Vagina (tissue), 2 donors: ENCODE measurements at places on chromosomes 1 and 21.

- H3K4me1 ChIP-seq: no peaks in the 10 kb centered on the region
- H3K36me3 ChIP-seq: no peaks in the 10 kb centered on the region
- no peaks in the 10 kb centered on the region for H3K27me3 ChIP-seq
These were observed 16.4 kb upstream of the KCNK1 start for GRCh38 chr1:233597489-233597901.

GRCh38 chr1:50135716-50136115, 27.0 kb downstream of the ELAVL4 start:
- H3K36me3 ChIP-seq: no peaks in the 10 kb centered on the region
- no peaks in the 10 kb centered on the region for H3K4me1 ChIP-seq
- no peaks in the 10 kb centered on the region for H3K27me3 ChIP-seq
- no peak overlapping the region for H3K27ac ChIP-seq
- no peak overlapping the region for H3K4me3 ChIP-seq

GRCh38 chr1:14460173-14460572, 138.3 kb upstream of the KAZN start:
- no peaks in the 10 kb centered on the region for H3K4me1 ChIP-seq
- no peaks in the 10 kb centered on the region for H3K27me3 ChIP-seq
- no peak overlapping the region for H3K27ac ChIP-seq
- H3K4me3 ChIP-seq: no peak overlapping the region
- DNase-seq: no peak

DNA sequence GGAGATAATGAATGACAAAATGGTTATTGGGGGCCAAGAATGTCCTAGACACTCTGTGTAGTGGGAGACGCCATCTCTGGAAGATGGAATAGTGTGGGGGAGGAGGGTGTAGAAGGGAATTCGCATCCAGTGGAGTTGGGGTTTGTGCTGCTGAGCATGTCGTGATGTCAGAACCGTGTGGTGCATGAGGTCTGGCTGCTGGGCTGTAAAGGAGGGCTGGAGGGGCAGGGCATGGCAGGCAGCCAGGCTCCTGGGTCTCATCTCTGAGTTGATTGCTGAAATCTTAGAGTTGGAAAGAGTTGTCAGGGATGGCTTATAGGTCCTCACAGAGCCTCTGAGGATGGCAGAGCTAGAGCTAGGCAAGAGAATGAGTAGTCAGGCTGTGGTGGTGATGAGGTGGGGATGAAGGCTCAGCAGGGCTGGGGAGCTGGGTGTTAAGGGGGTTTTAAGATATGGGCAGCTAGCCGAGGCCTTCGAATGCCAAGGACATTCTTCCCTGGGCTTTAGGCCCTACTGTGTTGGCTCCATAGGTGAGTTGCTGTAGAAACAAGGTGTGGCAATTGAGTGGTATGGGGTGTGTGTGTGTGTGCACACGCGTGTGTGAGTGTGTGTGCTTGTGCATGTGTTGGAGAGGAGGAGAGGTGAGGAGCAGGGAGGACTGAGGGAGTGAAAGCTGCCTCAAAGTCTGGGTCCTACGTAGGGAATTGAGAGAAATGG, 1.9 kb downstream of the PPFIA4 start:
- H3K27ac ChIP-seq: peak overlapping the region; percentile 61
- peaks cover 23% of the 10 kb centered on the region for H3K4me1 ChIP-seq
- H3K27me3 ChIP-seq: no peaks in the 10 kb centered on the region
- DNase-seq: peak; percentile 76

GRCh38 chr1:30225357-30225756, 498.0 kb downstream of the MATN1 start:
- H3K36me3 ChIP-seq: no peaks in the 10 kb centered on the region
- no peak for DNase-seq
- no peaks in the 10 kb centered on the region for H3K27me3 ChIP-seq
- H3K4me1 ChIP-seq: no peaks in the 10 kb centered on the region
- H3K4me3 ChIP-seq: no peak overlapping the region

GRCh38 chr1:5156416-5157120, 502.2 kb downstream of the AJAP1 start:
- no peaks in the 10 kb centered on the region for H3K27me3 ChIP-seq
- no peaks in the 10 kb centered on the region for H3K36me3 ChIP-seq
- no peak overlapping the region for H3K27ac ChIP-seq

DNA sequence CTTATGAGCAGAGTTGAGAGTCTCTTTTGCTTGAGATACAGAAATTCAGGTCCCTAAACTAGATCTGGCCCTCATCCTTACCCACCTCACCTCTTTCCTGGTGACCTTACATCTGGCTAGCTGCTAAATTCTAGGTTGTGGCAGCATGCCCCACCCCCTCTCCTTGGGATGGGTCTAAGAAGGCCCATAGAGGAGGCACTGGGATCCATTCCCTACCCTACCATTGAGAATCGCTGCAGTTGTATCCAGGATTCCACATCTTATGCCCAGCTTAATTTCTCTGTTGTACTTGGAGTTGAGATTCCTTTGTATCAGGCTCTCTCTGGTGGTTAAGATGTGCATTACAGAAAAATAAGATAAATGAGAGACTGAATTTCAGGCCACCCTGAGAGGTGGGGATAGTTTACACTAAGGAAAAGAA, 9.5 kb upstream of the TMEM39B start:
- H3K4me1 ChIP-seq: peaks cover 28% of the 10 kb centered on the region
- H3K4me3 ChIP-seq: no peak overlapping the region
- DNase-seq: no peak

DNA sequence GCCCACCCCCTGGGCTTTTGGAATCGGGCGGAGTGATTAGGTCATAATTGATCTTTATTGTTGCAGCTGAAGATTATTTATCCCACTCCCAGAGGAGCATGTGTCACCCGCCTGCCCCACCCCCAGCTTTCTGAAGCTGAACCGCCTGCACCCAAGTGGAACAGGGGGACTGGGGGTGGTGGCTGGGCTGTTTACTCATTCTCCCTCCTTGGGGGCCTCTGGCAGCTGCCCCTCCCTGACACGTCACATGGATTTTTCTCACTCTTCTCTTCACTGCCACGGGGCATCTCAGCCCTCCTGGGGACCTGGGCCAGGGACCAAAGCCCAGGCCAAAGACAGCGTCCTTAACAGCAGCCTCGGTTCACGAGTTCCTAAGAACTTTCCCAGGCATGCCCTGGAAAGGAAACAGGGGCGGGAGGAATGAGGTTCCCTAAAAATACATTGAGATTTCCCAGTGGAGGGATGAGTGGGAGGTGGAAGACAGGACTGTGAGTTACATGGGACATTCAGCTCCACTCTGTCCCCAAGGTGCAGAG, 31.6 kb upstream of the SOX13 start:
- H3K27me3 ChIP-seq: no peaks in the 10 kb centered on the region
- peak overlapping the region; percentile 81 for H3K27ac ChIP-seq
- H3K4me1 ChIP-seq: peaks cover 20% of the 10 kb centered on the region
- no peak for DNase-seq
- no peak overlapping the region for H3K4me3 ChIP-seq
- no peaks in the 10 kb centered on the region for H3K36me3 ChIP-seq

DNA sequence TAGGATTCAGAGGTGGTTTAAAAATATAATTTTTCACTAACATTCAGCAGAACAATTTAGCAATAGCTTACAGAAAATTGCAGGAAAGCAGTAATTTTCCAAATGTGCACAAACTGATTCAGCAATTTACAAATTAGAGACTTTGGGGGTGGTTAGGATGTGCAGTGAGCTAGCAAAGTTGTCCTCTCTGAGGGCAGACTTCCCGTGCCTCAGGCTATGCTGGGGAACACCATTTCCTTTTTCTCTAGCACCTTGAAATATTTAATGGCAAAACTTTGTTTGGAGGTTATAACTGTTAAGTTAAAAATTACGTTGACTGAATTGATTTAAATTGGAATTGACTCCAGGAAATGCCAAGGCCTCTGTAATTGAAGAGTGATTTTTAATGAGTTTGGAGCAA, 258.9 kb downstream of the PTBP2 start:
- H3K36me3 ChIP-seq: no peaks in the 10 kb centered on the region
- no peaks in the 10 kb centered on the region for H3K4me1 ChIP-seq
- DNase-seq: no peak
- no peaks in the 10 kb centered on the region for H3K27me3 ChIP-seq
- no peak overlapping the region for H3K4me3 ChIP-seq
- no peak overlapping the region for H3K27ac ChIP-seq

DNA sequence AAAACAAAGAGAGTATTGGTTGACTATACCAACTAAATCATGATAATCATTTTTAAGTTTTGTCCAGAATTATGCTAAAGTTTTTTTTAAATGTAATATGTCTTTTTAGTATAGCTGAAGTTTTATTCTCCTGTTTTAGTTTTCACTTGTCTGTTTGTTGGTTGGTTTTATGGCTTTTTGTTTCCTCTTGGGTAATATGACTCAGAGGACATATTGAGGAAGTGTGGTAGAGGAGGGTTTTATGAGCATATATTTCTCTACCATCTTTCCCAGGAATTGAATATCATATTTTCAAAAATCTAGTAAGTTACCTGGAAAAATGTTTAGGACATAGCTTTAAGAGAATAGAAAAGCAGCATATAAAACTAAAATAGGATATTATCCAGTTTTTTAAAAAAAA, 68.6 kb upstream of the MCOLN3 start:
- no peaks in the 10 kb centered on the region for H3K36me3 ChIP-seq
- H3K4me3 ChIP-seq: no peak overlapping the region
- no peaks in the 10 kb centered on the region for H3K27me3 ChIP-seq
- no peak overlapping the region for H3K27ac ChIP-seq
- DNase-seq: no peak
- no peaks in the 10 kb centered on the region for H3K4me1 ChIP-seq

- H3K36me3 ChIP-seq: no peaks in the 10 kb centered on the region
- no peak for DNase-seq
- H3K4me3 ChIP-seq: no peak overlapping the region
These were observed 3.6 kb downstream of the B3GALT5 start for GRCh38 chr21:39616211-39616772.

- H3K4me3 ChIP-seq: no peak overlapping the region
- peaks cover 24% of the 10 kb centered on the region for H3K4me1 ChIP-seq
- DNase-seq: no peak
- H3K27me3 ChIP-seq: no peaks in the 10 kb centered on the region
- no peak overlapping the region for H3K27ac ChIP-seq
These were observed 106.8 kb downstream of the LMO4 start for GRCh38 chr1:87435484-87435883.

DNA sequence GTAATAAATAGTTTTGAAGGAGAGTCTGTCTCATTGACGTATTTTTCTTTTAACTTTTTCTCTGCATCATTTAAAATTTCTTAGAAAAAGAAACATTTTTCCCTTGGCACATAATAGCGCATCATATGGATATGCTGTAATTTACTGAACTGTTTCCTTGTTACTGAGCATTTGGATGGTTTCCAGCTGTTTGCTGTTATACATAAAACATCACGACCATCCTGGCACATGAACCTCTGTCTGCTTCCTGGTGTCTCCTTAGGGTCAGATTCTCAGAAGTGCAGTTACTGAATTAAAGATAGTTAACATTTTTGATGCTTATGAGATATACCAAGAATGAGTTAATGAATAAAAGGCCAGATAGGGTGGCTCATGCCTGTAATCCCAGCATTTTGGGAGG, 67.2 kb downstream of the BACE2 start:
- no peak for DNase-seq
- H3K4me3 ChIP-seq: no peak overlapping the region
- no peaks in the 10 kb centered on the region for H3K4me1 ChIP-seq
- H3K27me3 ChIP-seq: no peaks in the 10 kb centered on the region

- H3K27ac ChIP-seq: no peak overlapping the region
- H3K36me3 ChIP-seq: no peaks in the 10 kb centered on the region
- no peaks in the 10 kb centered on the region for H3K27me3 ChIP-seq
- no peak overlapping the region for H3K4me3 ChIP-seq
- peaks cover 23% of the 10 kb centered on the region for H3K4me1 ChIP-seq
These were observed 14.6 kb upstream of the PGD start for GRCh38 chr1:10384219-10384618.

GRCh38 chr1:10873189-10873588, 76.7 kb upstream of the CASZ1 start:
- no peak overlapping the region for H3K4me3 ChIP-seq
- no peak overlapping the region for H3K27ac ChIP-seq
- H3K27me3 ChIP-seq: no peaks in the 10 kb centered on the region
- H3K36me3 ChIP-seq: no peaks in the 10 kb centered on the region
- DNase-seq: no peak
- H3K4me1 ChIP-seq: no peaks in the 10 kb centered on the region

GRCh38 chr1:209769171-209769904, 13.5 kb downstream of the TRAF3IP3 start:
- no peak for DNase-seq
- peak overlapping the region; percentile 55 for H3K27ac ChIP-seq
- peaks cover 15% of the 10 kb centered on the region for H3K4me1 ChIP-seq
- H3K36me3 ChIP-seq: no peaks in the 10 kb centered on the region
- H3K4me3 ChIP-seq: peak overlapping the region; percentile 26

DNA sequence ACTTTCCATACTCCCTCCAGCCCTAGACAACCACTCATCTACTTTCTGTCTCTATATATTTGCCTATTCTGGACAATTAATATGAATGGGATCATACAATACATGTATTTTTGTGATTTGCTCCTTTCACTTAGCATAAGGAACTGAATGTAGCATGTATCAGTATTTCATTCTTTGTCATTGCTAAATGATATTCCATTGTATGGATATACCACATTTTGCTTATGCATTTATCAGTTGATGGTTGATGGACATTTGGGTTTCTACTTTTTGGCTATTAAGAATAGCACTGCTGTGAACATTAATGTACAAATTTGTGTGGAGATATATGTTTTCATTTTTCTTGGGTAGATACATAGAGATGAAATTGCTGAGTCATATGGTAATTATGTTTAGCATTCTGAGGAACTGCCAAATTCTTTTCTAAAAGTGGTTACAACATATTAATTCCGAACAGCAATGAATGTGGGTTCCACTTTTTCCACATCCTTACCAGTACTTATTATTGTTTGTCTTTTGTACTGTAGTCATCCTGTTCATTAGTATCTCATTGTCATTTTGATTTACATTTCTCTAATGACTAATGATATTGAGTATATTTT, 121.0 kb downstream of the LRRC40 start:
- no peaks in the 10 kb centered on the region for H3K27me3 ChIP-seq
- no peak overlapping the region for H3K4me3 ChIP-seq
- H3K27ac ChIP-seq: no peak overlapping the region
- H3K36me3 ChIP-seq: no peaks in the 10 kb centered on the region
- DNase-seq: no peak
- no peaks in the 10 kb centered on the region for H3K4me1 ChIP-seq

DNA sequence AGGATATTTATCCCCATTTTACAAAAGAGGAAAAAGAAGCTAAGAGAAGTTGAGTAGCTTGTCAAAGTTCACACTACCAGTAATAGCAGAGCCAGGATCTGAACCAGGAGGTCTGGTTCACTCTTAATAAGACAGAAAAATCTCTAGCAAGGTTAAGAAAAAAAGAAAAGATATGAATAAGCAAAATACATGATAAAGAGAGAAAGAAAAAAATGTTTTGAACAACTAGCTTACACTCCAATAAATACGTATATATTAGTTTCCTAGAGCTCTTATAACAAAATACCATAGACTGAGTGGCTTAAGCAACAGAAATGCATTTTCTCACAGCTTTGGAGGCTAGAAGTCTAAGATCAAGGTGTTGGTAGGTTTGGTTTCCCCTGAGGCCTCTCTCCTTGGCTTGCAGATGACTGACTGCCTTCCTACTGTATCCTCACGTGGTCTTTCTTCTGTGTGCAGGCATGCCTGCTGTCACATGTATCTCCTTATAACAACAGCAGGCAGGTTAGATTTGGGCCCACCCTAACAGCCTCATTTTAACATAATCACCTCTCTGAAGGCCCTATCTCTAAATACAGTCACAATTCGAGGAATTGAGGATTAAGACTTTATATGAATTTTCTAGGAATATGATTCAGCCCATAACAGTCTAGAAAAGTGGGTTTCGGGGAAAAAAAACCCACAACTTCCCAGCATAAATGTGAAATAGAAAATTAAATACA, 60.4 kb downstream of the LEPR start:
- DNase-seq: no peak
- H3K4me1 ChIP-seq: peaks cover 6% of the 10 kb centered on the region
- H3K27ac ChIP-seq: no peak overlapping the region
- no peaks in the 10 kb centered on the region for H3K36me3 ChIP-seq
- no peak overlapping the region for H3K4me3 ChIP-seq
